T-helper 17 cell (primary cell): ENCODE measurements at places on chromosomes 16 and 17. TPM values are rescaled to one million over a fixed set of nuclear protein-coding genes. Genes with fewer than 3 reads are reported as not detected.

Gene HS3ST3A1
- 1.4 TPM for total RNA-seq

- DNase-seq, result no peak
These were observed 39.7 kb downstream of the PLD6 start for GRCh38 chr17:17166446-17166845.

DNA sequence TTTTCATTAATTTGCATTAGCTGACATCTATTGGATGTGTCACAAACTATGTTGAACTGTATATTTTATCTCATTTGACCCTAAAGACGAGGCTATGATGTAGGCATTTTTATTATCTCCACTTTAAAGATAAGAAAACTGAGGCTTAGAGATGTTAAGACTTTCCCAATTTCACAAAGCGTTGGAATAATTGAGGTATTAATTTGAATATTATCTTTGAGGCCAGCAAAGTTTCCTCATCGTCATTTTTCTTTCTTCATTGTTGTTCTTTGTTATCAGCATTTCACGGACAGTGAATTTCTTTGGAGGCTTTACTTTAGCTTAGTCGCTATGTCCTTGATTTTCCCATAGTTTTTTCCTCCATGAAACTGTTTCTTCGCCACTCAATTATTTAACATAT lies 227.5 kb upstream of the MYOCD start:
- no peak for DNase-seq

Gene LYRM9
- 11.6 TPM for total RNA-seq

Gene TEKT1
- total RNA-seq, result 0.37 TPM
